ENCODE measurements at places on chromosomes 12 and 14. TPM values are rescaled to one million over a fixed set of nuclear protein-coding genes. Genes with fewer than 3 reads are reported as not detected.
A peak's percentile ranks its signal among the peaks of the same experiment; 100 is the strongest.

SELPLG gene
- total RNA-seq = 2.2 TPM

GLIPR1 gene
- 1.2 TPM for total RNA-seq

DNA sequence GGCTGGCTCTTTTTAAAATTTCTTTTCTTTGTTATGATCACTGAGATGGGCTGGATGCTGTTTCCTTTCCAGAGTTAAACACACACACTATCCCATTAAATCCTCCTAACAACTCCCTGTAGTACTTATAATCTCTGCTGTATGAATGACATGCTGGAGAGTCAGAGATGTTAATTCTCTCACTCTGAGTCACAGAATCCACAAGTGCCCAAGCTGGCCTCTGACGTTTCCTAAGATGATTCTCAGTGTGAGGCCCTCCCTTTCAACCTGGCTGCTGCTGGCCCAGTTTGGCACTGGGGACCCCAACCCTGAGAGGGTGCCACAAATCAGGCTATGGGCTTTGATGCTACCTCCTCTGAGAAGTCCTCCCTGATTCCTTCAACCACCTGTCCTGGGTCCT lies 5.4 kb downstream of the NOS1 start:
- H3K27me3 ChIP-seq = peaks cover 40% of the 10 kb centered on the region
- no peaks in the 10 kb centered on the region for H3K4me1 ChIP-seq
- H3K27ac ChIP-seq = no peak overlapping the region
- H3K36me3 ChIP-seq = no peaks in the 10 kb centered on the region
- H3K4me3 ChIP-seq = no peak overlapping the region
- DNase-seq = no peak

- no peaks in the 10 kb centered on the region for H3K4me1 ChIP-seq
- no peaks in the 10 kb centered on the region for H3K36me3 ChIP-seq
- H3K27me3 ChIP-seq = no peaks in the 10 kb centered on the region
- no peak overlapping the region for H3K27ac ChIP-seq
- no peak for DNase-seq
Observed at GRCh38 chr12:84495711-84496110, 416.9 kb downstream of the SLC6A15 start.

DNA sequence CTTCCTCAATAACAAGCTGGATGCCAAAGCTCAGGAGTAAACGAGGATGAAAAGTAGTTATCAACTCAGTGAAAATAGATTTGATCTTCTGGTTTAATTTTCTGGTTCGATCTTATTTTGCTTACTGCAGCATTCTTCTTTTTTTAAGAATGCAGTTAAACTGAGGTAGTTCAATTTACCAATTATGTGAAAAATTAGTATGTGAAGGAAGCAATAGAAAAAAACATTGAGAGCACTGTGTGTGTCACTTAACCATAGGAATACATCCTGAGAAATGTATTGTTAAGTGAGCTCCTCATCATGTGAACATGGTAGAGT lies 111.4 kb upstream of the TSPAN8 start:
- peak overlapping the region; percentile 35 for H3K27ac ChIP-seq
- no peak overlapping the region for H3K4me3 ChIP-seq
- H3K27me3 ChIP-seq = no peaks in the 10 kb centered on the region
- H3K4me1 ChIP-seq = peaks cover 20% of the 10 kb centered on the region

KRT72 gene
- total RNA-seq = 0.09 TPM

DNA sequence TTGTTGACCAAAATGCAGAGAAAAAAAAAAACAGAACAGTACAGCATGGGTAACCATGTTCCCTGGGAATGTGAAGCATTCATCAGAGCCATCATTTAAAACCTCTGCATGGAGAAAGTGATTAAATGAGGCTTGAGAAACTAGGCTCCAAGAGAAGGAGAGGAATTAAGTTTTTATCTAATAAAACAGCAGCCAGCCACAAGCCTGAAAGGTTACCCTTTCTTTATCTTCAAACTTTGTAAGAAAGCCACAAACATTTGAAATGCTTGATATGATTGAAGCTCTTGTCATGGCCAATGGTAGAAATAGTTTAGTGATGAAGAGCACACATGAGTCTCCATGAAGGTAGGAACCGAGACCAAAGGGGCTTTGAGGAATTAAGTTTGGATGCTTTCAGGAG lies 144.9 kb upstream of the SYT1 start:
- H3K36me3 ChIP-seq = no peaks in the 10 kb centered on the region
- H3K27me3 ChIP-seq = no peaks in the 10 kb centered on the region
- H3K4me3 ChIP-seq = no peak overlapping the region
- no peaks in the 10 kb centered on the region for H3K4me1 ChIP-seq
- DNase-seq = no peak

- no peak overlapping the region for H3K4me3 ChIP-seq
- no peaks in the 10 kb centered on the region for H3K27me3 ChIP-seq
- H3K36me3 ChIP-seq = no peaks in the 10 kb centered on the region
Observed at GRCh38 chr14:65304239-65304638, 108.3 kb upstream of the FUT8 start.

DLK1 gene
- 44.2 TPM for total RNA-seq

DNA sequence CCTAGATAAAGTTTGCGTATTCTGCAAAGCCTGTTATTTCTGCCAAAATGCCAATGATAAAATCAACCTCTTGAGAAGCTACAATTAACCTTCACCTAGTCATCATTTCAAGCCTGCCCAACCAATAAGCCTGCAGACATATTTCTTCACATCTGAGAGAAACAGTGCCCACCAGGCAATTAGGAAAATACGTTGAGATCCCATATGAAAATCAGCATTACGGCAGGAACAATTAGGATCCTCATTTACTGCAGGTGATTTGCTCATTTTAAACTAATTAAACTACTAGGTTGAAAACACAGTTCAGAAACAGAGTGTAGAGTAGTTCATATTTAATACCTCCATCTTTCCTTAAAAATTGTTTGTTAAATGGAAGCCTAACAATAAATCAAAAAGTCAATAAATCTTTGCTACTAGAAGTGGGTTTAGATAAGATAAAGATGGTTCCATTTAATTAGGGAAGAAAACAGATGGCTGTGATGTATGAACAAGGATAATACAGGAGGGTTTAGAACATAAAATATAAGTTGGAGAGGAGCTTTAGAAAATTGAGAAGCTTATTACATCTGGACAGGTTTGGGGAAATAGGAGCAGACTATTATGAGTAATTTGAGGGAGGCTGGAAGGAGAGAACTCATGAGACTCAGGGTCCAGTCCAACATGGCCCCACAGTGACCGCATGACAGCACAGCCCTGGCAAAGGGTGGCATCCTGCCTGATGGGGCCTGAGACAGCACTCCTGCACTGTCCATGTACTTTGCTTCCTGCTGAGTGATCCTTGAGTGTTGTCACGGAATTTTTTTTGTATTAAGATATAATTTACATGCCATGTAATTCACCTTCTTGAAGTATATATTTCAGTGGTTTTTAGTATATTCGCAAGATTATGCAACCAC lies 26.9 kb upstream of the PYGL start:
- no peaks in the 10 kb centered on the region for H3K4me1 ChIP-seq
- H3K36me3 ChIP-seq = no peaks in the 10 kb centered on the region
- no peak overlapping the region for H3K27ac ChIP-seq
- H3K4me3 ChIP-seq = no peak overlapping the region
- no peak for DNase-seq

GLIPR1L2 gene
- total RNA-seq = not detected

GRCh38 chr12:67852701-67853100 lies 136.5 kb upstream of the IFNG-AS1 start:
- H3K4me3 ChIP-seq = no peak overlapping the region
- no peak for DNase-seq
- H3K36me3 ChIP-seq = no peaks in the 10 kb centered on the region
- no peak overlapping the region for H3K27ac ChIP-seq
- no peaks in the 10 kb centered on the region for H3K27me3 ChIP-seq
- H3K4me1 ChIP-seq = no peaks in the 10 kb centered on the region

DNA sequence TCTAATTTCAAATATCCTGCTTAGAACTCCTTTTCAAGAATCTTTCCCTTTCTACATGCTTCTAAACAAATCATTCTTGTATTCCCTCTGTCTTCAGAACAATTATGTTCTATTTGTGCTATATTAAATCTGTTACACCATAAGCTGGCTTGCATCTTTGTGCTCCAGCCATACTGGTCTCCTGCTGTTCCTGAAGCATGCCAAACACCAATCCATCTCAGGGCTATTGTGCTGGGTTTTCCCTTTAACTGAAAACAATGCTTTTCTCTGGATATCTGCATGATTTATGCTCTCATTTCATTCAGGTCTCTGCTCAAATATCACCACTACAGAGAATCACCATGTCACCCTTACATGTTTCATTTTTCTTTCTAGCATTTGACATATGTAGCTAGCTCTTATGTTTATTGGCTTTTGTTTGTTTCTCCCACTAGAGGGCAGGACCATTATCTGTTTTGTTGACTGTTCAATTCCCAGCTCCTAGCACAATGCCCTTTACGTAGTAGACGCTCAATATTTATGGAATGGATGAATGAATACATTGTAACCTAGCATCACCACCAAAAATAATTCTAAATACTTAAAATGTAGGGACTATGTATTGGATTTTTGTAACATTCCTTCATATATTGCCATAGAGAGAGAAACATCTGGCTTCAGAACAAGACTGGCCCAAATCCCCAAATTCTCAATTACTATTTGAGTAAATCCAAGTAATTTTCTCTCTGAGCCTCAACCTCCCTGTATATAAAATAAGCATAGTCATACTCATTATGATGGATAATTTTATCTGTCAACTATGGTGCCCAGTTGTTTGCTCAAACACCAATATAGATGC lies 302.0 kb upstream of the SYT1 start:
- no peak overlapping the region for H3K27ac ChIP-seq
- H3K36me3 ChIP-seq = no peaks in the 10 kb centered on the region
- no peaks in the 10 kb centered on the region for H3K27me3 ChIP-seq
- no peaks in the 10 kb centered on the region for H3K4me1 ChIP-seq
- H3K4me3 ChIP-seq = no peak overlapping the region

FBLN5 gene
- total RNA-seq = 0.25 TPM

GRCh38 chr14:56340932-56341331 lies 222.7 kb downstream of the PELI2 start:
- no peaks in the 10 kb centered on the region for H3K36me3 ChIP-seq
- no peaks in the 10 kb centered on the region for H3K27me3 ChIP-seq
- DNase-seq = no peak
- no peak overlapping the region for H3K4me3 ChIP-seq
- peaks cover 17% of the 10 kb centered on the region for H3K4me1 ChIP-seq
- H3K27ac ChIP-seq = no peak overlapping the region

- H3K4me1 ChIP-seq = peaks cover 18% of the 10 kb centered on the region
- peak overlapping the region; percentile 70 for H3K27ac ChIP-seq
- H3K4me3 ChIP-seq = peak overlapping the region; percentile 87
- no peaks in the 10 kb centered on the region for H3K27me3 ChIP-seq
Observed at GRCh38 chr12:8697120-8697475, 693 bp upstream of the RIMKLB start.

GRCh38 chr14:73824127-73824526 lies 27.5 kb upstream of the PTGR2 start:
- no peak for DNase-seq
- H3K27ac ChIP-seq = no peak overlapping the region
- peaks cover 4% of the 10 kb centered on the region for H3K4me1 ChIP-seq

DNA sequence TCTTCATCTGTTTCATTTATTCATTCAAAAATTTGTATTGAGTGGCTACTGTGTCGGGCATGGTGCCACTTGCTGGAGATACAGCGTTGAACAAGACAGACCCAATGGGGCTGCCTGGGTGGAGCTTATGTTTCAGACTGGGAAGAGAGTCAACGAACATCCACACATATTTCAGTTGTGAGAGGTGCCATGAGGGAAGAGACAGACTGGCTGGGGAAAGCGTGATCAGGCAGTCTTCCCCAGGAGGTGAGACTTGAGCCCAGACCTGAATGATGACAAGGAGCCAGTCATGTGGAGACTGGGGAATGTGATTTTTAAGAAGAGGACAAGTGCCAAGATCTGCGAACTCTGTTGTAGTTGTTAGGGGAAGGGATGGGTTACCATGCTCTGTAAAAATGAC lies 12.2 kb downstream of the BICD1 start:
- H3K27me3 ChIP-seq = no peaks in the 10 kb centered on the region
- no peak overlapping the region for H3K4me3 ChIP-seq
- peaks cover 6% of the 10 kb centered on the region for H3K4me1 ChIP-seq

DNA sequence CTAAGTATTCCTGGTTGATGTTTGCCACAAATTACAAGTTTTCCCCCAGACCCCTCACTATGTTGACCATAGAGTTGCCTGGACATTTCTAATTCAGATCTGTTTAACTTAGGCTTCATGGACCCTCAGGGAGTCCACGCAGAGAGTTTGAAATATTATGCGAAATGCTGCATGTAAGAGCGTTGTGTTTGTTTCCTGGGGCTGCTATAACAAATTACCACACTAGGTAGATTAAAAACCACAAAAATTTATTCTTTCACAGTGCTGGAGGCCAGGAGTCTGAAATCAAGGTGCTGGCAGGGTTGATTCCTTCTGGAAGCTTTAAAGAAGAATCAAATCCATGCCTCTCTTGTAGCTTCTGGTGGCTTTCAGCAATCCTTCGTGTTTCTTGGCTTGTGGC lies 177.9 kb upstream of the KITLG start:
- no peaks in the 10 kb centered on the region for H3K4me1 ChIP-seq
- H3K36me3 ChIP-seq = no peaks in the 10 kb centered on the region
- H3K4me3 ChIP-seq = no peak overlapping the region
- DNase-seq = no peak

DNA sequence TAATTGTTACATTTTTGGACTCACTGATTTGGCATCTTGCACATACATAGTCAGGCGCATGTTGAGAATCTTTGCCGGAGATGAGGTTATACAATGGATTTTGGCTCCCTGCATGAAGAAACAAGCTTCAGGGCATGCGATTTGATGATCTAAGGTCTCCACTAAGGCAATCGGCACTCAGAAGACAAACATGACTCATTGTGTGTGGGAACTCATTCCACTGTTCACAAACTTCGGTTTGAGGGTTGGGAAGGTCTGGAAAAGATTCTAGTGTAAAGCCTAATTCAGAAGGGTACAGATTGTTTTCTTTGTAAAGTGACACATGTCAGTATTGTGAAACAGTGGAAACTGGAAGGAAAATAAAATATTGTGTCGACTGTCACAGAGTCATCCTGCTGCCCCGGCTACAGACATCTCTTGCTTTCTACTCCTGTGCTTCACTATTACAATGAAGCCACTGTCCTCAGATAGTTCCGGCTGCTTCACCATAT lies 192.6 kb upstream of the HMGA2 start:
- no peak overlapping the region for H3K4me3 ChIP-seq
- H3K27me3 ChIP-seq = no peaks in the 10 kb centered on the region
- H3K27ac ChIP-seq = no peak overlapping the region
- no peaks in the 10 kb centered on the region for H3K4me1 ChIP-seq

DNA sequence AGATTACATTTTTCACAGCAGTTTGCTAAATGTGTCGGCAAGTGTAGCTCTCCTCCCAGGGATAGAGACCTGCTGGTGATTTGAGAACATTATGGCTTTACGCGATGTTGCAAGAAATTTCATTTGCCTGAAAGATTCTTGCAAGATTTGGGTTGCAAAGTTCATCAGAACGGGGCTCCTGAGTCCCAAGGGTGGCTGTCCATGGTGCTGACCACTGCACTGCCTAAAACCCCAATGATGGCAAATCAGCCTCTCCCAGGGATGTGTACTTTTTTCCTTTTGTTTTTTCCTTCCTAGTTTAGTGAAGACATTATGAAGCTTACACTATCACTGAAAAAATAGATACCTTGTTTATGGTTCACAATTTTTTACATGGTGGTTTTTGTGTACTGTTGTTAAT lies 85.4 kb downstream of the WSCD2 start:
- no peak overlapping the region for H3K27ac ChIP-seq
- H3K36me3 ChIP-seq = no peaks in the 10 kb centered on the region
- no peak overlapping the region for H3K4me3 ChIP-seq
- peak; percentile 57 for DNase-seq
- peaks cover 4% of the 10 kb centered on the region for H3K4me1 ChIP-seq

- H3K27ac ChIP-seq = no peak overlapping the region
- no peak overlapping the region for H3K4me3 ChIP-seq
- DNase-seq = no peak
- H3K36me3 ChIP-seq = no peaks in the 10 kb centered on the region
- peaks cover 89% of the 10 kb centered on the region for H3K4me1 ChIP-seq
Observed at GRCh38 chr14:103111232-103111868, 11.9 kb upstream of the TNFAIP2 start.

PTPRO gene
- 0.22 TPM for total RNA-seq

ZC3H10 gene
- 3.3 TPM for total RNA-seq

CLEC12A gene
- total RNA-seq = not detected

CRIP2 gene
- 1.7 TPM for total RNA-seq

Data from K562 (cell line).